ENCODE measurements at places on chromosomes 13 and 19.

DNA sequence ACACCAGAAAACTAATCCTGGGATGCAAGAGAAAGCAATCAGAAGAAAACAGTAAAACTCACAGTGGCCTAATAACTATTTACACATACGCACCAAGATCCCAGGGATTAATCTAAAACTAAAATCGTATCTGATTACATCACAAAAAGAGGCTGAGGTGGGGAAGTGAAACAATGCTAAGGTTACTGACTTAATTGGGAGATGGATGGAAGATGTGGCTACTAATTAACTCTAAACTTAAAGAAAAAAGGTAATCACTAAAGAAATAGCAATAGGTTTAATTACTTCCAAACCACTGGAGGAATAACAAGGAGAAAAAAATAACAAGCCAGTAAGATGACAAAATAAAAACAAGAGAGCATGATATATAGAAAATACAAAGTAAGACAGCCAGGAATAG, 50.4 kb downstream of the NUFIP1 start:
- DNase-seq = no peak

DNA sequence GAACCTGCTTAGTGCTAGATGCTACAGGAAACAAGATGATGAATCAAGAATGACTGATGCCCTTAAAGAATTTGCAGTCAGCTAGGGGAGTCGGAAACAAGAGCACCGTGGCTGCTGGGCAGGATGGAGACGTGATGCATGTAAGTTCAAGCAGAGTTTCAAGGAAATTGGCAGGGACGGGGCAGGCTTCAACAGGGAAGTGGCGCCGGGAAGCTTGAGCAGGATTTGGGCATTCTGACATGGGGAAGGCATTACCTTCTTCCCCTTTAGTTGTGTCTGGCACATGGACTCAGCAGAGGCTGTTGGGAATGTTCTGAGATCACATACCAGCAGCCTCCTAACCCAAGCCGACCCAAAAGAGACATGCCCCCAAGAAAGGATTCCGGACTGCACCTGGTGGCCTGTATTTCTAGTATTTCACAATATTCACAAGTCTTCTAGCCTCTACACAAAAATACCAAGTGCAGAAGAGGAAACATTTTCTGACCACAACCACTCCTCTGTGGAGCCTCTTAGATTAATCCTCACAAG, 138.2 kb downstream of the CRYL1 start:
- no peak for DNase-seq

DNA sequence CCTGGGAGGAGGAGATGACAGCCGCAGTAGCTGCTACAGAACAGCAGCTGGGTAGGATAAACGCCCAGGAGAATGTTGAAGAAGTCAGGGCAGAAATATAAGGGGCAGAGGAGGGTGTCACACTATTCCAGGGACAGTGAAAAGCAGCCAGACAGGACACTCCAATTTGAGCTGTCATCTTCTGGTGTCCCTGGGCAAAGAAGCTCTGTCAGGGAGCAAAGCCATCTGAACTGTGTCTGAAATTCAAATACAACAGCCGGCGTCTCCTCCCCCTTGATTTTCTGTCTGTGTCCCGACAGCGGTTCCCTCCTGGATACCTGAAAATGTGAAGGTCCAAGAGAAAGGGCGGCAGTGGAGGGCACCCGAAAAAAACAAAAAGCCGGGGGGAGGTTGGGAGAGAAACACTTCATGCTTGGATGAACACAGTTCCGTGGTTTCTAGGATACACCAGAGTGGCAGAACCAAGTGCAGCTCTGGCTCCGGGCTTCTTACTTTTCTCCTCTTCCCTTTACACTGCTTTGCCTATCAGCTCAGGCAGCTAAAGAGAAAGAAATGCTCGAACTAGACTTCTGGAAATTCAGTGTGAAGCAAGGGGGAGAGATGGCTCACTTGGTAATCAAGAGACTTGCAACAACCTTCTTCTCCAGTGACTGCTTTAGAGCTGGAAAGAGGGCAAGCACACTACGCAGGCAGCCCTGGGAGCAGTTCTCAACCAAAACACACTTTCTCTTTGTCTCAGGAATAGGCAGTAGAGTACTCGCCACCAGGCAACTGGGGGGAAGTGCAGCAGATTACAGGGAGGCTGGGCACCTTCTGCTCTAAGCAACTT, 465.6 kb downstream of the ITGBL1 start:
- no peak for DNase-seq

DNA sequence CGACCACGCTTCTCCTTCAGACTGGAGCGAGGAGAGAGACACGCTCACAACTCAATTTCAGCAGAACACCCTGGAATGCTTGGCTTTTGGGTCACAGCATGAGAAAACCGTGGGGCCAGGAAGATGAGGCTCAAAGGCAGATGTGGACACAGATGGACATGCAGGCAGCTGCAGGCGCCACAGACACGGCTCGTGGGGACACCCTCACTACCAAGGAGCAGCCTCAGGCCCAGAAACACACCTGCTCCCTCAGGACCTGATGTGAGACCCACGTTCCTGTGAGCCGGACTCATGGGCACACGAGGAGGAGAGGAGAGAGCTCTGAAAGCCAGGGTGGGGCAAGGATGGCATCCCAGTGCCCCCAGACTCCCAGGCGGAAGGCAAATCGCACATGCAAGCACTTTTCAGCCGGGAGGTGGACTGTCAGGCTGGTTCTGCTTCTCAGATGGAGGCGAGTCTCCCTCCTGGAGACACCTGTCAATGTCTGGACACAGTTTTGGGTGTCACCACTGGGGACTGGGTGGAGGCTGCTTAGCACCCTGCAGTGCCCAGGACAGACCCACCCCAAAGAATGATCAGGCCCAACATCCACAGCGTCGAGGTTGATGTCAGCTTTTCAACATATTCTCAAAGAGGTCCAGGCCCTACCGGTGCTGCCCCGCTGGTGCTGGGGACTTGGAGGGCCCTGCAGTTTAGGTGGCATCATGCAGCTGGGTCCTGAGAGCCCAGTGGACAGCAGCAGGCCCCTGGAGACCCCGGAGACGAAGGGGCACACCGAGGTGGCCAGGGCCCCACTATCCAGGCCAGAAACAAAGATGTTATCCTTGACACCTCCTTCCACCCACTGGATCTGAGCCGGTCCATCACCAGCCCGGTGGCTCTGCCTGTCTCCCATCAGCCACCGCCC, 2.3 kb downstream of the ABHD17A start:
- DNase-seq = no peak

GRCh38 chr13:100130092-100130491, 41.2 kb downstream of the PCCA start:
- DNase-seq = no peak

GRCh38 chr19:658916-659839, 3.8 kb downstream of the RNF126 start:
- DNase-seq = no peak

DNA sequence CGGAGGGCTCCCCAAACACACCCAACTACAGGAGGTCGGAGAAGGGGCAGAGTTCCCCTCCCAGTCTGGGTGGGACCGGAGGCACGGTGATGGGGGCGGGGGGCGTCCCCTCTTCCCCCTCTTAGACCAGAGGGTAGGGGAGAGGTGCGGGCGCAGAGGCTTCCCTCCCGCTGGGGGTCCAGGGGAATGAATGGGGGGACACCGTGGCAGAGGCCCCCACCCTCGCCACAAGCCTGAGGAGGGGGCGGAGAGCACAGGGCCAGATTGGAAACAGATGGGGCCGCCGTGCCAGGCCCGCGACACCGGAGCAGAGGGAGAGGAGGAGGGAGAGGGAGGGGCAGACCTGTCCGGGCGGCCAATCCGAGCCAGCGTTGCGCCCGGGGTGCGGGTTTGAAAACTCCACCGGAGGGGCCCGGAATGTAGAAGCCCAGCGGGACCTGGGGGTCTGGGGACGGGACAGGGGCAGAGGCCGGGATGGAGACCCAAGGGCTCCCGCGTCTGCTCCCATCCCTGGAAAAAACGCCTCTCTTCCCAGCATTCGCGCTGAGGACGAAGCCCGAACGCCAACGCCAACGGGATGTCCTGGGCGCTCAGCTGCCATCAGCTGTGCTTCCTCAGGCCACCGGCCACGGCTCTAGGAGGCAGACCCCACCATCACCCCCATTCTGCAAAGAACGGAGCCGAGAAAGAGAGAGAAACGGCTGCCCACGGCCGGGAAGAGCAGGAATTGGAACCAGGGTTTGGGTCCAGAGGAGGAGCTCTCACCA, 46.8 kb downstream of the PTPRS start:
- DNase-seq = no peak

DNA sequence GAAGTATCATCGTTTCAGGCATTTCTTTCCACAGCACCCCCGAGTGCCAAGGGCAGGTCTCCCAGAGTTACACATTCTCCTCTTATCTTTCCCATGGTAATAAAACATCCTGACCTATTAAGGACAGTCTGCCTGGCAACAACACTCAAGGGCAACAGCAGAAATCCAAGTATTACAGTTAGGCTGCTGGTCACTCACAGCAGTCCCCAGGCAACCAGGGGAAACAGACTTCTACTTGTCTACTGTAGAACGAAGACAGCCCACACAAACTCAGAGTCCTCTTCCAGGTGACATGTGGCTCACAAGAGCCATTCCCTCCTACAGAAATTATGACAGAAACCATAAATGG, 24.3 kb downstream of the RCBTB1 start:
- no peak for DNase-seq

DNA sequence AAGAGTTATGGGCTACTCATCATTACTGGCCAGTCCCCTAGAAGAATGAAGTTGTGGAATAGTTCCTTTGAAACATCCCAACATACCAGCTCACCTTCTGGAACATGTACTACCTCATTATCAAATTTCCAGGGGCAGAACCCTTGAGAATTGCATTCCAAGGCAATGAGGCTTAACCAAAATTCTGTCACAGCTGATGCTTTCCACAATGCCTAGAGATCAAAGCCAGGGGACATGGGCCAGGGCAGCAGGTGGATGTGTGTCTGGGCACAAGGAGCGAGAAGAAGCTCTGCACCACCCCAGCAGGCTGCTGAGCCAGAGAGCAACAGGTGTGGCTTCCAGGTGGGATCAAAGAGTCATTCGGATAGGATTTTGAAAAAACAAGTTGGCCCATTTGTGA, 362.1 kb downstream of the EFNB2 start:
- no peak for DNase-seq

- no peak for DNase-seq
Observed at GRCh38 chr13:71827241-71827640, 39.8 kb downstream of the DACH1 start.

- DNase-seq = no peak
Observed at GRCh38 chr13:81480634-81481033, 1139.7 kb upstream of the SPRY2 start.

GRCh38 chr13:75415694-75416093, 66.3 kb downstream of the TBC1D4 start:
- no peak for DNase-seq

- DNase-seq = no peak
Observed at GRCh38 chr13:53073711-53074110, 45.1 kb downstream of the OLFM4 start.

DNA sequence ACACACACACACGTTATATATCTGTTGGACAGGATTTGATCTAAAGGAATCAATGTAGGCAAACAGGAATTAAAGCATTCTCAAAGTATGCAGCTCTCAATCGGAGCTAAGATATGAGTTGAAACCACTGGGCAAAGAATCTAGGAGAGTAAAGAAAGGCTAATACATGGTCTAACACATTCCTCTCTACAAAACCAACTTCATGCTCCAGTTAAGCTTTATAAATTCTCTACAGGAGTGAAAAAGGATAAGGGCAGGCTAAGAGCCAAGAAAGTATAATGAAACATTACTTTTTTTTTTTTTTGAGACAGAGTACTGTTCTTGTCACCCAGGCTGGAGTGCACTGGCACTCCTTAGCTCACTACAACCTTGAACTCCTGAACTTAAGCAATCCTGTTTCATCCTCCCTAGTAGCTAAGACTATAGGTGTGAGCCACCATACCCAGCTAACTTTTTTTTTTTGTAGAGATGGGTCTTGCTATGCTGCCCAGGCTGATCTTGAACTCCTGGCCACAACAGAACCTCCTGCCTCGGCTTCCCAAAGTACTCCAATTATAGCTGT, 10.6 kb downstream of the FBXL3 start:
- DNase-seq = no peak

GRCh38 chr13:66585669-66586203, 644.4 kb downstream of the PCDH9 start:
- no peak for DNase-seq

DNA sequence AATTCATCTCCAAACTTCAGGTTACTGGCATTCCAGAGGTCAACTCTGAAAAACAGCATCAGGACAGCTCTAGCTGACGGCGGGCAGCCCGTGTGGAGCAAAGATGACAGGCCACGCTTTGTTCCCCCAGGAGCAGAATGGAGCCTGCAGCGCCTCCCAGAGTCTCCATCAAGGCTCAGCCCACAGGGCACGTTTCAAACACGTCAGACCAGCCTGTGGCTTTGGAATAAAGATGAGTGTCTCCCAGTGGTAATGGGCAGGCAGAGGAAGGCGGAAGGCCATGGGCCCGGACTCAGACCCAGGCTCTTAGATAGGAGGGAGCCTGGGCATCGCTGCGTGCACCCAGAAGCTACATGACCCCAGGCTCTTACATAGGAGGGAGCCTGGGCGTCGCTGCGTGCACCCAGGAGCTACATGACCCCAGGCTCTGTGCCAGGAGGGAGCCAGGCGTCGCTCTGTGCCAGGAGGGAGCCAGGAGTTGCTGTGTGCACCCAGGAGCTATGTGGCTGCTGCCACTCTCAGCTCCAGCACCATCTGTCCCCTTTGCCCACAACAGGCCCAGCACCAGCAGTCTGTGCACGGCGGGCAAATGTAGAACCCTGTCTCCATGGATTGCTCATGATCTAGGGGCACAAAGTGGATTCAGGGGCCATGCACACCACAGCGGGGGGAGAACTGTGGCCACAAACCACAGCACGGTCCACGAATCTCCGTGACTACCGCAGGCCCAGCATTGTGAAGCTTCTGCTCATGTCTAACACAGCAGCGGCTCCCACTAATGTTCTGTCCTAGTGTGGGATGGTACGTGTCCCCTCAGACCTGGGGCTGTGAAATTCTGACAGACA, 47.8 kb upstream of the C13orf46 start:
- no peak for DNase-seq

DNA sequence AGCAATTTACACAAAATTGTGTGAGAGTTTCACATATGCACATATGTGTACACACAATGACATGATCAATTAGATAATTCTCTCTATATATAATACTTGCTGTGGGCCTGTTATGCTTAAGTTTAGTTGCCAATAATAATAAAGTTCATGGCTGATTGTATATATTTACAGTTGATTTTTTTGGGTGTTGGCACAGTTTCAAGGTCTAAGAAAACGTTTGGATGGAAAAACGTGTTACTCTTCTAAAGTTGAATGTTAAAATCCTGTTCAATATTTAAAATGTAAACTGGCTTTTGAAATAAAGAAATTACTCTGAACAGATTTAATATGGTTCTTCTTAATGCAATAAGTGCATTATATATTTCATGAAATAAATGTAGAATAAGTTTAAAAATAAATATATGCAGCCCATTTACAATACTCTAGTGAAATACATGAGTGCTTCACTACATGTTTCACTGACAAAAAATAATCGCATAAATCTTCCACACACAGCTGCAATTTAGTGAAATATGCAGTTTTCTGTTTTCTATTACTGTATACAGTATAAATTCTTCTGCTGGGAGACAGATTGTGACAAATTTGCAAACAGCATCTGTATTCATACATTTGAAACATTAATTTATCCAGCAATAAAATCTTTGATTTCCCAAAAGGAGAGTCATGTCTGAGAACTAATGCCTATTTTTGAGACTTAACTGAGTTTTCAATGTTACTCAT, 586.9 kb upstream of the KLHL1 start:
- DNase-seq = no peak

All from activated CD4-positive, alpha-beta T cell treated with anti-CD3 and anti-CD28 coated beads, Interleukin-10, Interleukin-2, amounts not matched to agents 100 ng/mL and 50 ng/mL, durations not matched to agents 16 hours and 8 hours (primary cell).